Stimulated activated CD4-positive, alpha-beta T cell treated with anti-CD3 and anti-CD28 coated beads, Interleukin-12 subunit alpha, Interleukin-12 subunit beta, amount 100 ng/mL, for 48 hours (primary cell): ENCODE measurements at places on chromosomes 2 and 18.

DNA sequence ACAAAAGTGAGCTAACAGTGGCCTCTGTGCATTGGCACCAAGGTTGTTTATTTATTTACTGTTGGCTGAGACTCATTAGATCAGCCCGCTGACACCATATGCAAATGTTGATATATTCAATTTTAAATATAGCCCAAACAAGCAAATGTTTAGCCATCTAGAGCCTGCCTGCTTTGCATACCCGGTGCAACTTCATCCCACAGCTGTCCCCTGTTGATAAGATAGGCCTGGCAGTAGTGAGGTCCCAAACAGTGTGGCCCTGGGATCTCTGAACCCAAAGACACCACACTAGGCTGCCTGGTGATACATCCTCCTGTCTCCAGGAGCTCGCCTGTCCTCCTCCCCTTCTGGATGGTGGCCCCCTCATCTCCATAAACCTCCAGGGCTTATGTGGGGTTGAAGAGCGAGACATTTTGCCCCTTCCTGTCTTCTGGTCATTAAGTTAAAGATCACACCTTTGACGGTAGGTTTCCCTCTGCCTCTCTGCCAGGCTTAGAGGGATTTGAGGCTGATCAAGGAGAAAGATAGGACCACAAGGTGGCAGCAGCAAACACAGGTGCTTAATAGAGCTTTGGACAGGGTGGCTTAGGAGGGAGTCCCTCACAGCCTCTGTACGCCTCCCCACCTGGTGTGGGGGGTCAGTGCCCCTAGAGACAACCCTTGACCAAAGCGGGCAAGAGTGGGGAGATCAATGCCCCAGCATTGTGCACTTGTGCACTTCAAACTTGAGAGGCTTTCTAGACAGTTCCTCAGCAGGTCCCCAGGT is 23.7 kb upstream of the MYO5B start:
- no peak for DNase-seq

DNA sequence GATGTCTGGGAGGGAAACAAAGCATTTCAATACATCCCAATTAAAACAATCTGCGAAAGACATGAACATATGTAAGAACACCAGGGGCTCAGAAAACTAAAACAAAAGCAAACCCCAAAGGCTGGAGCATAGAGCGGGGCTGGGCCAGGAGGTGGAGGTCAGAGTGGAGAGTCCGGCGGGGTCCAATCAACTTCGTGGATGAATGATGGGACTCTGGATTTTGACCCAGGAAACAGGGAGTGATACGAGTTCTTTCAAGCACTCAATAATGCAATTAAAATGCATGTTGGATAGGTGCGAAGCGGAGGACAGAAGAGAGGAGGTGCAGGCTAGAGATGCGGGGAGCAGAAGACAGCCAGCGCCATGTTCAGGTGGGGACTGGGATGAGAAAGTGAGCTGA is 200.7 kb upstream of the PXDN start:
- no peak for DNase-seq

- DNase-seq: no peak
Measured at GRCh38 chr2:215711471-215712034, 275.7 kb upstream of the FN1 start.

GRCh38 chr2:187058198-187058597 is 209.2 kb upstream of the ZSWIM2 start:
- DNase-seq: no peak

DNA sequence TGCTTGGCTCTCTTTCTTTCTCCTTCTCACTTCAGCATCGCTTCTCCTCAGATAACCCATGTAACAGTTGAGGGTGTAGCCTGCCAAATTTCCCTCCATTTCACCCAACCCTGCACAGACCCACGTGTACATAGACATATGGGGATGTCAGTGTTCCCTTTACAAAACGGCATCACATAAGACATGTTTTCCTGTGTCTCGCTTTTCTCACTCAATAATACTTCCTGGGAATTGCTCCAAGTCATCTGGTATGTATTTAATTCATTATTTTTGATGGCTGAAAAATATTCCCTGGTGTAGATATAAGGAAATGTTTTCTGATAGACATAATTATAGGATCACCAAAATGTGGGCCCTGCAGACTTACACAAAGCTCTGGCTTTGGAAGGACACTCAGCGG is 176.8 kb downstream of the LOXHD1 start:
- no peak for DNase-seq

DNA sequence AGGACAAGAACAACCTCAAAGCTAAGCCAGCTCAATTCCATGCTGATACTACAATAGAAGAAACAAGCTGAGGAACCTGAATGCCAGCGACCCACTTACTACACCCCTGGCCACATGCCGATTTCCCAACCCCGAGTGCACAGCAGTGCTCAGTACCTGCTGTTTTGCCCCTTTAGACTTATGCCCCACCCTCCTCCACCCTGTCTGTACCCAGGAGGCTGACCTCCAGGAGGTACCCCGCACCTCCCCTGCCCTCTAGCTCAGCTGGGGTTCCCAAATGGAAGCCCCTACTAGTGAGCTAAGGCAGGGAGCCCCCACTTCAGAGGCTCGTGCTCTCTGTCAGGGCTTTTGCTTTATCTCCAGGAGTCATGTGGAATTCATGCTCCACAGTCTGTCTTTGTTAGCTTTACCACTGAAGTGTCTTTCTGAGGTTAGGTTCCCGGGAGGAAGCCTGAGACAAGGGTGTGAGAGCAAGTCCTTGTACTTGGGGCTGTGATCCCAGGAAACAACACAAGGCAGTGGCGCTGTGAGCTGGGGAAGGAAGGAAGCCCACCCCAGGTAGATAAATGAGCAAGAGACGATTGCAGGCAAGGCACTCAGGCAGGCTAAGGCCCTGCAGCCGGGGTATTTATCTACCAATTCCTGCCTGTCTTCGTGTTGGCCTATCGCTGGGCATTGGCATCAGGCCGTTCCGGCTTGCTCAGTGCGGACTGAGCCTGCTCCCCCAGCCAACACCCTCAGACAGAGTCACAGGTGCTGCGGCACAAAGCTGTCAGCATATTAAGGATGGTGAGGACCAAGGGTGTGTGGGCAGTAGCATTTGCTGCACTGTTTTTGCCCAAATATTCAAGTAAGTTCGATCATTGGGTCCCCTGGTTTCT is 220.5 kb downstream of the CYP26B1 start:
- no peak for DNase-seq

DNA sequence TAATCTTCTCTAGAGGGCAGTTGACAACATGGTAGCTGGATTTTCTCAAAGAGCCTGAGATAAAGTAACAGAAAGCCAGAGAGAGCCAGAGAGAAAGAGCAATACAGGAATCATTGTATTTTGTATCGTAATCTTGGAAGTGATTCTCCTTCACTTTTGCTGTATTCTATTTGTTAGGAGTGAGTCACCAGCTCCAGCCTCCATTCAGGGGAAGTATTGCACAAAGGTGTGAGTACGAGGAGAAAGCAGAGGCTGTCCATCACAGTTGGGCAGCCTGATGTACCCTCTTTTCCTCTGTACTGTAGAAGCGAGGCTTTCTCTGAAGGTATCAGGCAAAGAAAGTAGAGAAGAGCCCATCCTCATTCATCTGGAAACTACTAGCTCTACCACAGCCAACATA is 176.8 kb downstream of the KCNS3 start:
- no peak for DNase-seq

GRCh38 chr2:135573620-135574019 is 42.3 kb downstream of the R3HDM1 start:
- DNase-seq: no peak

GRCh38 chr2:177315364-177315763 is 50.8 kb upstream of the NFE2L2 start:
- DNase-seq: no peak

- DNase-seq: no peak
Measured at GRCh38 chr2:216222650-216223352, 113.7 kb downstream of the XRCC5 start.

DNA sequence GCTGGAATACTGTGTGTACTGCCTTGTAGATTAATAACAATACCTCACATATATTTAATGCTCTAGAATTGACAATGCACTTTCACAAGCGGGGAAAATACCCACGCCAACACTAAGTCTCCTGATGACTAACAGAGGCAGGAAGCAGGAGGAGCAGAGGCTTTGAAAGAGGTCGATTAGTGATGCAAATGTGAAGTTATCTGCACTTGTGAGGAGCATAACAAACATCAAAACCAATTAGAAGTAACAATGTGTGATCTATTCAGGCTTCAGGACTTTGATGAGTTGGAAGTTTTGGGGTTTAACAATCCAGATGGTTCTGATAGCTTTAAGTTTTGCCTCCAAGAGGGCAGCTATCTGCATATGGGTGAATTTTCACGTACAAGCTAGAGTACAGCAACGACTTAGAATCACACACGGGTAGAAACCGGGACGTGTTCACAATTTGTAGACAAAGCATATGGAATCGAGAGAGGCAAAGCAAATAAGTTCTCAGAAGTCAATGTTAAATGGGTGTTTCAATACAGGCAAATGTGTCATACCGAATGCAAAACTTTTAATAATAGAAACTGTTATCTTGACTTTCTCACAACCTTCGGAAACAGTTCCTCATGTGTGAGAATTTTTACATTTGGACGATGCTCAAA is 114.5 kb downstream of the METTL8 start:
- peak; percentile 49 for DNase-seq

DNA sequence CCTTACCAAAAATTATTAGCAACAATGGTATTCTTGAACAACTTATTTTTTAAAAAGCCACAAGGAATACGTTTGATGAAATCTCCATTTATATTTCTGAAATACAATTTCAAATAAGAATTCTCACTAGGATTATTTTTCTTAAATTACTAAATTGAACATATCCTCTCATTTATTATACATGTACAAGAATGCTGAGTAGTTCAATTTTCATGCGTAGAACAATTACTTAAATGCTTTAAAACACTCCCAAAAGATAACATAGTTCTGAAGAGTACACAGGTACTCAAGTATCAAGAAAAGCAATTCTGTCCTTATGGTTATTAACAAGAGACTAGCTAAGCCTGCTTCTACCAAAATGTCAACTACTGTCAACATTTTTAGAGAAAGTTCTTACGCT is 268.1 kb downstream of the ZNF385B start:
- no peak for DNase-seq

- DNase-seq: no peak
Measured at GRCh38 chr2:230627806-230628724, 84.6 kb upstream of the CAB39 start.

GRCh38 chr2:241188361-241189092 is at the start of gene ANO7:
TSS of gene ANO7 (plus strand) at chr2:241188677. CDS start at chr2:241190064, 1,387 bp downstream.
- no peak for DNase-seq

DNA sequence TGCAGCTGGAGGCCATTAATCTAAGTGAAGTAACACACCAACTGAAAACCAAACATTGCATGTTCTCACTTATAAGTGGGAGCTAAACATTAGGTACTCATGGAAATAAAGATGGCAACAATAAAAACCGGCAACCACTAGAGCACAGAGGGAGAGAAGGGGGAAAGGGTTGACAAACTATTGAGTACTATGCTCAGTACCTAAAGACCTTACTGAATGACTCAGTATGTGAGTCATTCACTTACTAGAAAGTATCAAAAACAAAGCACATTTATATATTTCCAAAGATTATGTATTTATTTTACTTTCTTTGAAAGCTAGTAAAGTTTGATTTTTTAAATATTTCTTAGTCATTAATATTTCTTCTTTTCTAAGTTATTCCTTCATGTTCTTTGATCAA is 48.9 kb downstream of the ZNF385B start:
- DNase-seq: no peak

GRCh38 chr18:32549248-32550110 is 78.8 kb upstream of the GAREM1 start:
- peak; percentile 26 for DNase-seq

DNA sequence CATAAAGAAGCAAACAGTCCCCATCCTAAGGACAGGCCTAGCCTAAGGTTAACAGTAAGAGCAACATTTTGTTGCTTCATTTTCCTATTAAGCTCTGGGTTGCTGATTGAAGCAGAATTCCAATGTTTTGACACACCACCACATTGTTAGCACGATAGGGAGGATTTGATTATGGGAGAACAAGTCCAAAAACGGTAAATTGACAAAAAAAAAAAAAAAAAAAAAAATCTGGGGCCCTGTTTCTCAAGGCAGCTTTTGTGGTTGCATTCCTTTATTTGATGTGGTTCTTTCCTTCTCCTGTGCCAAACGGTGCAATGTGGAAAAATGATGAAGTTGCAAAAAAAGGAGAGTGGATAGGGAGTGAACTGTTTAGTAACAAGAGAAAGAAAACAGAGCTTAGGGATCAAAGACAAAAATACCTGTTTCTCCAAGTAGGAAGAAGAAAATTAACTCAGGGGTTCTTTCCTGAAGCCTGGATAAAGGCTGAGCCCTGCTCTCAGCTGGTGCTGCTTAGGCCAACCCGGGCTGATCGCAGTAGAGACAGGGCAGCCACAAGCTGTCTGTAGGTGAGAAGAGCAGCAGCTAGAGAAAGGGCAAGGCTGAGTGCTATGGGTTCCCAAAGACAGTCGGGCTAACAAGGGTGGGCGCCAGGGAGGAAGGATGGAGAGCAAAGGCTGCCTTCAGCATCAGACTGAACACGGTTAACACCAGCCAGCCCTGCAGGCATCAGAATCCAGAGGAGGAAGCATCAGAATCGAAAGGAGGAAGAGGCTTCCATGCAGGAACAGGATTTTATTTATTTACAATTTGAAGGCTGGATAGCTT is 167.8 kb upstream of the FOSL2 start:
- no peak for DNase-seq

GRCh38 chr2:157441072-157441454 is 2.8 kb downstream of the CYTIP start:
- no peak for DNase-seq

GRCh38 chr2:110788976-110789375 is 56.6 kb downstream of the ACOXL start:
- DNase-seq: no peak

DNA sequence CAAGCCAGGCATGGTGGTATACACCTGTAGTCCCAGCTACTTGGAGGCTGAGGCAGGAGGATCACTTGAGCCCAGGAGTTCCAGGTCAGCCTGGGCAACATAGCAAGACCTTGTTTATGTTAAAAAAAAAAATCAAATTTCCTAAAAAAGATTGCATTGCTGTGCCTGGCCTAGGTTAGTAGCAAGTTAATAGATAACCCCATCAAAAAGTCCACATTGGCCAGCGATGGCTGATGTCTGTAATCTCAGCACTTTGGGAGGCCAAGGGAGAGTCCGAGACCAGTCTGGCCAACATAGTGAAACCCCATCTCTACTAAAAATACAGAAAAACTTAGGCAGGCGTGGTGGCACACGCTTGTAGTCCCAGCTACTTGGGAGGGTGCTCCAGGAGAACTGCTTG is 38.7 kb downstream of the PARD6G start:
- DNase-seq: no peak

DNA sequence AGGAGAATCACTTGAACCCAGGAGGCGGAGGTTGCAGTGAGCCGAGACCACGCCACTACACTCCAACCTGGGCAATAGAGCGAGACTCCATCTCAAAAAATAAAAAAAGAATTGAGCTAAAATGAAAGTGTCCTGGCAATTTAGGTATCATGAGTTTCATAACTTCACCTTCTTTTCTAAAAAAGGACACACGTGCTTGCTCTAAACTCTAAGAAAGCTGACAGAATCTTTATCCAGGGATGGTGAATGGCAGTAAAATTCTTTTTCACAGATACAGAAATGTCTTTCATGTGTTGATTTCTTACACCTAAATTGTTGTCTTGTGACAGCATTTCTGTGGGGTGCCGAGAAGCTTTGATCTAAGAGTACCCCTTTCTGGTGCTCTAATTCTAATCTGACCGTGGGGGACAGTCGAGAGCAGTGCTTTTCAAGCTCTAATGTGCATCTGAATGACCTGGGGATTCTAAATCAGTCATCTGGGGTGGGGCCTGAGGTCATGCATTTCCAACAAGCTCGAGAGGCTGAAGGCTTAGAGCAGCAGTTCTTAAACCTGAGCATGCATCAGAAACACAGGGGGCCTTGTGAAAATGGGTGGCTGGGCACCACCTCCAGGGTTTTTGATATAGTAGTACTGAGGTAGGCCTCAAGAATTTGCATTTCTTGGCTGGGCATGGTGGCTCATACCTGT is 42.1 kb upstream of the REL start:
- DNase-seq: no peak
